ENCODE measurements at places on chromosomes 4 and X.

DNA sequence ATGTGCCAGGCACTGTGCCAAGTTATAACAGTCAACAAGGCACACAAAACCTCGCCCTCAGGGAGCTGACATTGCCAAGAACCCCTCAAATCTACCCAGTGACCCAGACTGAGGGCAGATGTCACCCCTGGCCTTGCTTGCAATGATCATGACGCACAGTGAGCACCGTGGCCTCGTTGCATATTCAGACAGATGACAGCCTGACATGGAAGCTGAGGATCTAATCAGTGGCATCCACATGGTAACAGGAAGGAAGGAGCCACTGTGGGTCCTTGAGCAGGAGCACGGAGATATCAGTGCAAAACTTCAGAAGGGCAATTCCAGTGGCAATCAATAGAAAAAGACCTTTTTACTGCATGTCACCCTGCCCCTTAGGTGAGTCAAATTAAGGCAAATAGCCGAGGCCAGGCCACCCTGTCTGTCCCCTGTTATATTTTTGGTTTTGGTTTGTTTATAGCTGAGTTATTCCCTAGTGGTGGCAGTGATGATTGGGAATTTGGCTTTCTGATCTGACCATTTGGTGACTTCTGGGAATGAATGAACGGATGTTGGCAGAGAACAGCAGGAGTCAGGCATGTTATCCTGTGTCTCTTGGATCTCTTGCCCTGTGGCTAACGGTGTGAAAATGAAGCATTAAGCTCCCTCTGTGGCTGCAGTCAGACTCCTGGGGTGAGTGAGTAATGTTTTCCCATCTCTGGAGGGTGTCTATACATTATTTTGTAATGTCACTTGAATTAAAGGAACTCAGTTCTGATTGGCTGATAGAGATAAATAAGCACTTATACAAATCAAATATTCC lies 20.4 kb downstream of the WDR13 start:
- no peak for DNase-seq

DNA sequence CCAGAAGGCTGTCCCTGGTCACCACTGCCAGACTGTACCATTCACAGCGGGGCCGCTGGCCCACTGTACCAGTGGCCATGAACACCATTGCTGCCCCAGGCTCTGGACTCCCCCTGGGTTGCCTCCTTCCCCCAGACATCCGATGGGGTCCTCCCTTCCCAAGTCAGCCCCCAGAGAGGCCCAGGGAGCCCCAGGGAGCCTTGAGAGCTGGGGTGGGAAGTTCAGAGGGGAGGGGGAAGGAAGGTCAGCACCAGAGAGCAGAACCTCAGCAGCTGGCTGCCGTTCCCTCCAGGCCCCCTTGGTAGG lies 441 bp upstream of the ARHGAP4 start:
- DNase-seq = no peak

GRCh38 chr4:38452009-38452408 lies 212.0 kb upstream of the KLF3 start:
- DNase-seq = no peak

DNA sequence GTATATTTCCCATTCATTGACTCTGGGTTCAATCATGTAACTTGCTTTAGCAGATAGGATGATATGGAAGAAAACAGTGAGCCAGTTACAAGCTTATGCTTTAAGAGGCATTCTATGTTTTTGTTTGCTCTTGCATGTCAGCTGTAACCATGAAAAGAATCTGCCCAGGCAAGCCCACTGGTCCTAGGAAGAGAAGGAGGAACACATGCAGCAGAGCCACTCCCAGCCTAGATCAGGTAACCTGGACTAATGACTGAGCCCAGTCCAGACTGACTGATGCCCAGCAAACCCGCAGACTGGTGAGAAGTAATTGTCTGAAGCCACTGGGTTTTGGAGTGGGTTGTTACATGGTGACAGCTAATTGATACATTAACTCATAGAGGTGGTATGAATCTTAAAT lies 167.9 kb downstream of the COL4A6 start:
- DNase-seq = no peak

Measured in CD4-positive, alpha-beta T cell treated with Interleukin-15 for 4 hours (primary cell).